NK-92 treated with Interleukin-12 subunit alpha and Interleukin-12 subunit beta, amount 100 ng/mL, for 24 hours (cell line): ENCODE measurements at places on chromosomes 11 and 22.

- DNase-seq = no peak
Observed at GRCh38 chr11:72627594-72628281, 46.5 kb downstream of the PDE2A start.

DNA sequence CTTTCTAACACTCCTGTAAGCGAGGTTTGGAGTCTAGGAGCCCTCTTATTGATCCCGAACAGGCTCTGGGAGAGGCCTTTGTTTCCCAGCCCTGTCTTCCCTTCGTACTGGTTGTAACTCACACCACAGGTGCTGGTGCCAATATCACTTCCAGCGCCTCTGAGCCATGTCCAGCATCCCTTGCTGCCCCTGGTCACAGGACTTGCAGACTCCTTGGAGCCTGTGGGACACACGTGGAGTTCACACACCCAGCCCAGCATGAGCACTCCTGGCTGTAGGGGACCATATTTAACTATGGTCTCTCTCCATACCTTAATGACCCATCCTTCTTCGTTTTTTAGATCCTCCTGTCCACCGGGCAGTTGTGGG, 2.2 kb downstream of the ZBTB16 start:
- DNase-seq = no peak

DNA sequence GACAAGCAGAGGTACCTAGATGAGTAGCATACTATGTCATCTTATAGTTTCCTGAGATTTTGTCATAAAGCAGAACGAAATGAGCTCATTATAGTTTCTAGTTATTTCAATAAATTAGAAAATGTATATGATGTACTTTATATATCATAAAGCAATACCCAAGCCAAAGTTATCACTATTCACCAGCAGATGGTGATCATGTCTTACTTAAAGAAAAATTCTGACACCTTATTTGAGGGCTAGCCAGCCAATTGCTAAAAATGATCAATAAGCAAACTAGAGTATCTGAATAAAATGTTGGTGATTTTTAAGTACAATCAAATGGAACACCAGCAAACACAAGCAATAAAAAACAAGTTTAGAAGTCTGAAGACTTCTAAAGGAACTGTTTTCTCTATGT, 44.1 kb downstream of the RSF1 start:
- no peak for DNase-seq

DNA sequence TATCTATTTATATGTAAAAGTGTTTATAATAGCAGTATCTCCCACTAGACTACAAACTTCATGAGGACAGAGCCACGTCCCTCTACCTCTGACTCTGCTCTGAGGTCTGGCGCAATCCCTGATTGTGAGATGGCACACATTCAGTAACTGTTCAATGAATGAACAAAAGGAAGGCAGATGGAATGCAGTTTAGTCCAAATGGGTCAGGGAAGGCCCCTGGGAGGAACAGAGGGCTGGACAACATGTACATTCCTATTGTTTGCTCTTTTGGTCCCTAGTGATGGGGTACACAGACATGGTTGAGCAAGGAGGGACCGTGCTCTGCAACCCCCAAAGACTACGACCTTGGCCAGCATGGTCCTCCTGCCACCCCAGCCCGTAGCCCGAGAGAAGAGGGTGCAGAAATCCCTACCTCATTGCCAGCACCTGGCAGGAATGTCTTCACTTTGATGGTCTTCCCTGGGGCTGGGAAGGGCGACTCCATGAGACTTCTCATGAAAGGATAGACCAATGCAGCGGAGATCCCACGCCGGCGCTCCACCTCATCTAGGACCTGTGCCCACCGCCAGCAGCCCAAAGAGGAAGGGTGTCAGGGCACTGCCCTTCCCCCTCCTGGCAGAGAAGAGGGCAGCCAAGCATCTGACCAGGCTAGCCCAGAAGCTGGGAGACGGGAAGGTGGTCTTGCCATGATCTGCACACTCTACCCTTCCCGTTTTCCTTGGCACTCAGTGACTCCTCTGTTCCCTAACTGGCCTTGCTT, 24.3 kb downstream of the RPL27A start:
- no peak for DNase-seq

DNA sequence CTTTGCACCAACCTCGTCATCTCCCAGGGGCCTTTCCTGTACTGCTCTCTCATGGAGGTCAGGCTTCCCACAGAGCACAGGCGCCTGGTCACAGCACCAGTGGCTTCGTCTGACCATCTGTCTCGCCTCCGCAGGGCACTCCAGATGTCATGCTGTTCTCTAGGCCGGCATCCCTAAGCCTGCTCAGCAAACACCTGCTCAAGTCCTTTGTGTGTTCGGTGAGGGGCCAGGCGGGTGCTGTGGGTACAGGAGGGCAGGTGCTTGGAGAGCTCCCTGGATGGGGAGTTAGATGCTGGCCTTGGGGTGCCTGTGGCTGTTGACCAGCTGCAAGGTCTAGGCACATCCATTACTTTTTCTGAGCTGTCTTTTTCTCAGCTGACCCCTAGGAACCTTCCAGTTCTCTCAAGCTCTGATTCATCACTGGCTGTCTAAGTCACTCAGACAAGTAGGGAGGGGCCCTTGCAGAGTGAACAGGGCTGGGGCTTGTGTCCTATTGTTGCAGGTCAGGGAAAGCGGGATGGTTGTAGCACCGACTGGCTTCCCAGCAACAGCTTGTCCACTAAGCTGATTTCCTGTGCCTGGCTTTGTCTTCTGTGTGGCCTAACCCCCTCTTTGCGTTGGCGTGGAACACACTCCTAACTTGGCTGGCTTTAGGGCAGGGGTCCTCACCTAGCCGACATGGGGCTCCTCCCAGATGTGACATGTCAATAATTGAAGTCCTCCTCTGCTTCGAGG, 9.2 kb downstream of the CLDN5 start:
- DNase-seq = no peak

- DNase-seq = no peak
Observed at GRCh38 chr11:128341280-128342248, 245.8 kb downstream of the ETS1 start.

GRCh38 chr11:72378704-72379383, 55.5 kb downstream of the CLPB start:
- DNase-seq = no peak

GRCh38 chr22:37462983-37463382, 23.2 kb downstream of the MFNG start:
- DNase-seq = no peak

DNA sequence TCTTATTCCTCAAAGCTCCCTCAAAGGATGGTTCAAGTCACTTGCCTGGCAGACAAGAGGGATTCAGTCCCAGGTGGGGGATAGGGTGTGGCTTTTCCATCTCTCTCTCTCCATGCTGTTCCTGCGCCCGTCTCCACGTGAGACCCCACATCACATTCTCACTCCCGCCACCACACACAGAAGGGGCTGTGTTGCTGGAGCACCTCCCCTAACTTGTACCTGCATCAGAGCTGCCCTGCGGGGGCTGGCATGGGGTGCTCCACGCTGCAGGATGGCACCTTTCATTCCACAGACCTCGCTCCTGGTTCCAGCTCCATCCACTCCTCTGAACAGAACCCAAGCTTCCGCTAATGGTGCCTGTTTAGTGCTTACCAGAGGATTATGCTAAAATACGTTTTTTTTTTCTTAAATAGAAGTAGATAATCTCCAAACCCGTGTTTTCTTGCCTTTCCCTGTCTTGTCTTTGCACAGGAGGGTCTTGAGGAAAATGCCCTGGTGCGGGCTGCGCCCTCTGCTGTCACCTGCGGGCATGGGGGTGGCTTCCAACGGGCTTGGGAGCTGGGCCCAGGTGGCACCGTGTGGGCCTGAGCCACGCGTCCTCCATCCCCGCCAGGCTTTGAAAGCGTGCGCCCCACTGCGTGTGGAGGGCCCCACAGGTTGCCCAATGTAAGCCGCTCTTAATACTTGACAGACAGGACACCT, 985.6 kb downstream of the BRD1 start:
- no peak for DNase-seq

- no peak for DNase-seq
Observed at GRCh38 chr11:94557421-94557820, 9.7 kb upstream of the PIWIL4 start.

DNA sequence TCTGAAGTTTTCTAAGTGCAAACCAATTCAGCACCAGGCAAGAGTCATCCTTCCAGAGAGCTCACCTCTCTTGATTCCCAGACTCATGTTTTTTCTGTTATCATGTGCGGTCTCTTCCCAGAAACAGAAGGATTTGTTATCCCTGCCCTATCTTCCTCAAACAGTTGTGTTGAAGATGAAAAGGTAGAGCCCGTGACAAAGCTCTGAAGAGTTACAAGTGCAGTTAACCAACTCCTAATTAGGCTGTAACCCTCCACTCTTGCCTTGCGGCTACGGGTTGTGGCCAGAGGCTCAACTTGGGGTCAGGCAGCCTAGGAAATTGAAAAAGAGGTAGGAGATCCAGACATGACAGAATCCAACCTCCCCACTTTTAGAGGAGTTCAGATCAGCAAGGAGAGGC, 76.2 kb upstream of the CADM1 start:
- no peak for DNase-seq

DNA sequence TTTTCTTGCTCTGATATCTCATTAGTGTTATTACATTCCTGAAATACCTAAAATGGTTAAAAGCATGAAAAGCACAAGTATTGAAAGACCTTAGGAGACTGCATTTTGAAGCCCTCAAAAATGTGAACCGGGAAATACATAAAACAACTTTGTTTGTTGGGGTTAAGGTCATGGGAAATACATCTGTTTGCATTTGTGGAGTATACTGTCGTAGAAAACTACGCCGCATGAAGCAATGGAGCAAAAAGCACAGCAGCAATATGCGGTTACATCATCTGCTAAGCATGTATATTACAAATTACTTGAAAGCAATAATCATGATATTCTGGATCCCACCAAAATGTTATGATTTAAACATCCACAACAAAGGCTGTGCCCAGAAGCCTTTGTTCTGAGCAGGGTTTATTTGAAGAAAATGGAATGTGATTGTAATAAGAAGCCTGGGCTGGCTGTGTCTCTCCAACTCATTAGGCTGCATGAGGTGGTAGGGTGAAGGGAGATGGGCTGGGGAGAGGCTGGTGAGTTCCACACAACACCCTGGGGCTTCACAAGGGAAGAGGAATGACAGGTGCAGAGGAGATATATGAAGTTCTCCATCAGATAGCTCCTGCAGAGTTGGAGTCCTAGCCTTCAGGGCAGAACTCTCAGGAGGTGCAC, 64.7 kb upstream of the LIN7C start:
- DNase-seq = no peak

DNA sequence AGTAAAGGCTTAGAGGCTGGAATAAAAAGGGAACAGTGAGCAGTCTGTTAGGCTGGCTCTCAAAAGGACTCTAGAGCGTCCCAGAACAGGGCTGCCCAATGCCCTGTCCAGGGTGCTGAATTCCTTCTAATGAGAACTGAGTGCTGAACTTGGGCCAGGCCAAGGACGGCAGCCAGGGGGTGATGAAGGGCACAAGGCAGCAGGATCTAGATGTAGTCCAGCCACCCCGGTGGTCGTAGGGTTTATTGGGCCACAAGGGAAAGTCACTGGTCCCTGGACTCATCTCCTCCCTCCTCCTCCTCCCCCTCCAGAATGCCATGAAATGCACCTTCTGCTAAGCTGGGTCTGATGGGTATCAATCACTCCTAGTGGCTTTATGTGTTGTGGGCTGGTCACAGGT, 19.2 kb downstream of the NPTXR start:
- no peak for DNase-seq

GRCh38 chr22:33896154-33896553, 24.1 kb downstream of the LARGE1 start:
- DNase-seq = no peak

DNA sequence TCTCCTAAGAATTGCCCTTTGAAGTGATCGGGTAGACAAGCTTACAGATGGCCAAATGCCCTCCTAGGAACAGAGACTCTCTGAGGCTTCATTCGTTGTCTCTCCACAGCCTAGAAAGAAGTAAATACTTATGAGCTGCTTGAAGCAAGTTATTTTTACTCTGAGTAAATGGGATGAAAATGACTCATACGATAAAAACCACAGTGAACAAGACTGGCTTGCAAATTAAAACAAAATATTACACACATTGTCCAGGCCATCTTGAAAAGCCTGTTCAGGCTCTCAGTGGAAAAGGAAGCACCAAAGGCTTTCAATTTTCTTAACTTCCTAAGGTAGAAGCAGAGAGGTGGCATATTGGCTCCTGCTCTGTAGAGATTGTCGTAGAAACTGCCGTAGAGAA, 294.2 kb downstream of the NELL1 start:
- no peak for DNase-seq

- no peak for DNase-seq
Observed at GRCh38 chr11:103935219-103935618, 101.2 kb upstream of the DDI1 start.

DNA sequence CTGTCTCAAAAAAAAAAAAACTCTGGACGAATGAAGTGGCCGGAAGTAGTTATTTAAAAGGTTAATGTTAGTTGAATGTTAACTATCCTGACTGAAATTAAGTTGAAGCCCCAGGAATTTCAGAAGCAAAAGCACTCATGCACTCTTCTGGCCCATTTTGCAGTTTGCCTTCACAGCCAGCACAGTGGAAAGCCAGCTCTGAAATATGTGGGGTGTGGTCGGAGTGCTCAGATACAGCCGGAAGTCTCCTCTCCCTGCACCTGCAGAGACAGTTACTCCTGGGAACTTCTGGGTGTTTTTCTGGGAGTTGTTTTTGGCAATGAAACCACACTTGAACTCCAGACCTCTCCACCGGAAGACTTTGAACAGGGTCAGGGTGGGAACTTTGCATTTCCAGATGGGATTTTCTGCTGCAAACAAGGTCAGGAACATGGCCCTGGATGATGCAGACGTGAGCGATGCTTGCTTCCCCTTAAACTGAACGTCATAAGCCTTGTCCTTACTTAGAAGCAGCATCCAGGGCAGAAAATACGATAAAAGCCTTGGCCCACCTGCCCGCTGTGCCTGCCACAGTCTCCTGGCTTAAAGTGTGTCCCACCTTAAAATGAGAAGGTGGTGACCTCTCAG, 21.5 kb upstream of the CABP2 start:
- no peak for DNase-seq

DNA sequence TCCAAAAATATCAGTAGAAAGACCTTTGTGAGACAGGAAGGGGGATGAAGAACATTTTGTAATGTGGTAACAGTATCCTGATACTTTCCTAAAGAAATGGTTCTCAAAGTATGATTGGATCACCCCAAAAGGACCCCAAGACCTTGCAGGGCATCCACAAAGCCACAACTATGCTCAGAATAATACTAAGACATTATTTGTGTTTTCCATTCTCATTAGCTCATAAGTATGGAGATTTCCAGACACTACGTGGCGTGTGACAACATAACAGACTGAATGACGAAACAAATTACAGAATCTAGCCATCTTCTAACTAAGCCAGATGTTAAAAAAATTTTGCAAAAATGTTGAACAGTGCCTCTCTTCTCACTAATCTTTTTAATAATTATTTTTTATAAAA, 24.9 kb downstream of the CHEK2 start:
- no peak for DNase-seq

DNA sequence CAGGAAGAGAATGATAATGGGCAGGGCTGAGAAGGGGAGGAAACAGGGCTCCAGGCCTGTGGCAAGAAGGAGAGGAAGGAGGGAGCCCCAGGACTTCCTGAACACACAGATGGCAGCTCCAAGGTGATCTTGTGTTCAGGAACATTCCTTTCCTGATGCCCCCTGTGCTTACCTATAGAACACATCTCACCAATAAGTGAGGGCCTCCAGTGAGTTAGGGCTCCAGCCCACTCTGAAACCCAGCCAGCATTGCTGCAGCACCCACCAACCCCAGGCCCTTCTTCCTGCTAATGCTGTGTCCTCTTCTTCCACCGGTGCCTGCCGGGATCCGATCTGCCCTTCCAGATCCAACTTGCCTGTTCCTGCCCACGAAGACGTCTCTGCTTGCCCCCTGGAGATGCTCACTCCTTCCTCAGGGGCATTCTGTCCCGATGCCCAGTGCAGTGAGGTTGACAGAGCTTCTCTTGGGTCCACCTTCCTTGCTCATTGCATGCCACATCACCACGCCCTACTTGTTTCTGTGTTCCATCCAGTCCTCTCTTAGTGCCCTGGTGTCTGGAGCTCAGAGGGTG, 17.4 kb downstream of the ANKK1 start:
- no peak for DNase-seq
